ENCODE measurements at places on chromosomes 7 and 10. TPM values are rescaled to one million over a fixed set of nuclear protein-coding genes. Genes with fewer than 3 reads are reported as not detected.

GRCh38 chr7:108007762-108008161 is 4.8 kb upstream of the LAMB1 start:
- no peaks in the 10 kb centered on the region for H3K36me3 ChIP-seq
- no peaks in the 10 kb centered on the region for H3K27me3 ChIP-seq
- no peak overlapping the region for H3K27ac ChIP-seq
- no peak overlapping the region for H3K4me3 ChIP-seq
- no peak for DNase-seq
- no peaks in the 10 kb centered on the region for H3K4me1 ChIP-seq

- no peak overlapping the region for H3K27ac ChIP-seq
- no peaks in the 10 kb centered on the region for H3K4me1 ChIP-seq
- H3K4me3 ChIP-seq = no peak overlapping the region
- no peak for DNase-seq
- H3K27me3 ChIP-seq = no peaks in the 10 kb centered on the region
- no peaks in the 10 kb centered on the region for H3K36me3 ChIP-seq
These were observed 25.4 kb upstream of the PRKAG2 start for GRCh38 chr7:151902311-151902710.

DNA sequence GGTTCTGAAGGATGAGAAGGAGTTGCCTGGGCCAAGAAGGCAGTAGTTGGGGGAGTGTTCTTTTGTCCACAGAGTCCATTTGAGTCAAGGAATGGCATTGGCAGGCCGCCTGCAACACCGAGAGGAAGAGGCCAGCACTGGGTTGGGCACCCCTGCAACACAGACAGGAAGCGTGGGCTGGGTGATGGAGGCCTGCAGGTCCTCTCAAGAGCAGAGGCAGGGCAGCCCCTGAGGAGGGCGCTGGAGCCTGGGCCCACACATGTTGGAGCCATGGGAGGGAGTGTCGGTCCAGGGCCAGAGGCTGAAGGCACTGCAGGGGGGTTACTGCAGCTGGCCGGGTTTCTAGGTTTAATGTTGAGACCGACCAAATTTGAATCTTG is 137.3 kb downstream of the PTPN20 start:
- peak; percentile 26 for DNase-seq
- H3K27me3 ChIP-seq = no peaks in the 10 kb centered on the region
- no peak overlapping the region for H3K4me3 ChIP-seq
- no peaks in the 10 kb centered on the region for H3K4me1 ChIP-seq
- H3K27ac ChIP-seq = no peak overlapping the region

DNA sequence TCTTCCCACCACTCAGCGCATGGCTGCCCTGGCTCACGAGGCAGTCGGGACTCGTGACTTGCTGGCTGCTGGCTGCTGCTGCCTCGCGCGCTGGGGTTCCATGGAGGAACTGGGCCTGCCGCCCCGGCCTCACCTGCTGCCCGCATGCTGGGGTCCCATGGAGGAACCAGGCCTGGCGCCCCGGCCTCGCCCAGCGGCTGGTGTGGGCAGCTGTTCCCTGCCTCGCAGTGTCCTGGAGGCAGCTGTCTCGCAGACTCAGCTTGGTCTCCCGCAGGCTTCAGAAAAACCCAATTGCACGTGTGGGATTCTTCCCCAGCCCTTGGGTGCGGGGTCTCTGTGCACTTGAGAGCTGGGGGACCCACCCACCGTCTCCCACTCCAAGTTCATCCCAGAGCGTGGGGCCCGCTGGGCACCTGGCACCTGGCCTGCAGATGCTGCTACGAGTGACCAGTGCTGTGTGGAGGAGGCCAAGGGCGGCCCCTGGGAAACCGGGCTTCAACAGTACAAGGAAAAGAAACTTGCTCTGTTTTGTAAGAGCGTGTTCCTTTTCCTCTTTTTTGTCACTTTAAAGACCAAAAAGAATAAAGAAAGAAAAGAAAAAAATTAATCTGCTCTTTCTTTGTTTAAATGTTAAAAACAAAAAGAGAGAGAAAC is 20.4 kb downstream of the PWWP2B start:
- no peak overlapping the region for H3K4me3 ChIP-seq
- H3K27ac ChIP-seq = no peak overlapping the region
- H3K4me1 ChIP-seq = peaks cover 63% of the 10 kb centered on the region
- no peaks in the 10 kb centered on the region for H3K36me3 ChIP-seq
- no peak for DNase-seq

FIS1 gene
- total RNA-seq = 239 TPM

DNA sequence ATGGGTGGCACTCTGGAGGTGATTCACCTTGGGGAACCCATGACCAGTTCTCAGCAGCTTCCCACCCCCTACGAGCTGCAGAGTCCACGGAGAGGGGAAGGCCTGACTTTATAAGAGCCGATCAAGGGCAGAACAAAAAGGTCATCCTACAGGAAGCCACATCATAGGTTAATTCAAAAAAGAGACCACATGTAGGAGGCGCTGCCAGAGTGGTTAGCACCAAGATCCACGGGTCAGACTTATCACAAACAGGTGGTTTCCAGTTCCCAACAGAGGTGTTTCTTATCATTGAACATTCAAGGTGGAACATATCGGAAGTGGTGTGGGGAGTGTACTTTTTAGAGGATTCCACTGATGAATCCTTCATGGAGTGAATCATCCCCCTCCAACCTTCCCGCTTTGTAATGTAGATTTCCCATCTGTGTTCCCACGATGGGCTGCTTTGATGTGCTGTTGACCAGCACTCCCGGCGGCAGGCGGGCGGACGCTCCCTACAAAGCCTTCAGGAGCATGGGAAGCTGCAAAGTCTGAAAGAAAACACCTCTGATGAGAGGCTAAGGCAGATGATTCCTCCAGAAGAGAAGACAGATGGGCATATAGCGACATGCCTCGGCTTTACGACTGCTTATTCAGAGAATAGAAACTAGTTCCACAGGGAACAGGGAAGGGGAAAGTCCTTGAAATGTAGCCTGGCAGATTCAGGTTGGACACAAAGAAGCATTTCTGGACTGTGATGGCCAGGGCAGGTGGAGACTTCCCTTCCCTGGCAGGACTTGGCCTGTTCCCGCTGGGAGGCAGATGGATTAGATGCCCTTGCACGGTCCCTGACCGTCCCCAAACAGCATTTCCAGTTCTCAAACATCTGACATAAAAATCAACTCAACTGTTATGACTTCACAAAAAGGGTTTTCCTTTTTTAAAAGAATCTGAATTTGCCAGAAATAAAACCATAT is 66.5 kb downstream of the AFAP1L2 start:
- DNase-seq = no peak
- H3K27me3 ChIP-seq = no peaks in the 10 kb centered on the region
- no peak overlapping the region for H3K27ac ChIP-seq
- H3K4me3 ChIP-seq = no peak overlapping the region

ZNF503 gene
- total RNA-seq = 5.7 TPM

COBL gene
- 57.5 TPM for total RNA-seq

GRCh38 chr7:92778972-92779371 is 57.4 kb downstream of the CDK6 start:
- H3K4me3 ChIP-seq = no peak overlapping the region
- peak; percentile 23 for DNase-seq
- no peak overlapping the region for H3K27ac ChIP-seq
- H3K27me3 ChIP-seq = no peaks in the 10 kb centered on the region

ZNF853 gene
- total RNA-seq = 10.4 TPM

GRCh38 chr7:100434297-100435144 is 1.8 kb downstream of the PPP1R35 start:
- peak overlapping the region; percentile 94 for H3K4me3 ChIP-seq
- H3K27ac ChIP-seq = peak overlapping the region; percentile 96
- no peaks in the 10 kb centered on the region for H3K27me3 ChIP-seq
- no peak for DNase-seq

TAS2R3 gene
- total RNA-seq = 0.25 TPM

CDHR3 gene
- 0.30 TPM for total RNA-seq

DNA sequence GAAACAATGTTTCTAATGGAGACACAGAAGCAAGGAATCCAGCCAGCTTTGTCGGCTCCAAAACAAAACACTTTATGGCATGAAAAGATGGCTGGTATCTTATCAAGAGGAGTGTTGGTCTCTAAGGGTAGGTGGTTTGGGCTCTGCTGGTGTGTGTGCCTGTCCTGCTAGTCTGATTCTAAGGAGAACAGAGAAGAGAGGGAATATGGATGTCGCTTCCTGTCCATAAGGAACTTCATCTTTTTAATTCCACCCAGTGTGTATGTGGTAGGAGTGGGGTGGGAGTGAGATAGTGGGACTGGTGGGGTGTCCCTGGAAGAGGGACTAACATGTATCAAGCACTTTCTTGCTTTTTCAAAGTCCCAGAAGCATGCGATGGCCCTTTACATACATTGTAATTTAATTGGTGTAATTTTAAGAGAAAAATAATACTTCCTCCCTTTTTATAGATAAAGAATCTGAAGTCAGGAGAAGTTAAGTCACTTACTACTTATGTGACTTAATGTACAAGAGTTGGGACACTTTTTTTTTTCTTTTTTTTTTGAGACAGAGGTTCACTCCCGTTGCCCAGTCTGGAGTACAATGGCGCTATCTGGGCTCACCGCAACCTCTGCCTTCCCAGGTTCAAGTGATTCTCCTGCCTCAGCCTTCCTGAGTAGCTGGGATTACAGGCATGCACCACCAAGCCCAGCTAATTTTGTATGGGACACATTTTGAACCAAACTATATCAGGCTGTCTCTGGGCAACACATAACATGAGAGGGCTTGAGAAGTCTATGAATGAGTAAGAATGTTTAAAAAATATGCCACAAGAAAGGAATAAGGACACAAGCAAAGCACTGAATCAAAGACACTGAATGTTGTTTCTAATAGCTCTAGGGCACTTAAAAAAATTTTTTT is 18.8 kb downstream of the NT5C3A start:
- H3K27ac ChIP-seq = peak overlapping the region; percentile 83
- peak overlapping the region; percentile 76 for H3K4me3 ChIP-seq
- H3K36me3 ChIP-seq = no peaks in the 10 kb centered on the region
- no peaks in the 10 kb centered on the region for H3K27me3 ChIP-seq
- H3K4me1 ChIP-seq = peaks cover 34% of the 10 kb centered on the region

DNA sequence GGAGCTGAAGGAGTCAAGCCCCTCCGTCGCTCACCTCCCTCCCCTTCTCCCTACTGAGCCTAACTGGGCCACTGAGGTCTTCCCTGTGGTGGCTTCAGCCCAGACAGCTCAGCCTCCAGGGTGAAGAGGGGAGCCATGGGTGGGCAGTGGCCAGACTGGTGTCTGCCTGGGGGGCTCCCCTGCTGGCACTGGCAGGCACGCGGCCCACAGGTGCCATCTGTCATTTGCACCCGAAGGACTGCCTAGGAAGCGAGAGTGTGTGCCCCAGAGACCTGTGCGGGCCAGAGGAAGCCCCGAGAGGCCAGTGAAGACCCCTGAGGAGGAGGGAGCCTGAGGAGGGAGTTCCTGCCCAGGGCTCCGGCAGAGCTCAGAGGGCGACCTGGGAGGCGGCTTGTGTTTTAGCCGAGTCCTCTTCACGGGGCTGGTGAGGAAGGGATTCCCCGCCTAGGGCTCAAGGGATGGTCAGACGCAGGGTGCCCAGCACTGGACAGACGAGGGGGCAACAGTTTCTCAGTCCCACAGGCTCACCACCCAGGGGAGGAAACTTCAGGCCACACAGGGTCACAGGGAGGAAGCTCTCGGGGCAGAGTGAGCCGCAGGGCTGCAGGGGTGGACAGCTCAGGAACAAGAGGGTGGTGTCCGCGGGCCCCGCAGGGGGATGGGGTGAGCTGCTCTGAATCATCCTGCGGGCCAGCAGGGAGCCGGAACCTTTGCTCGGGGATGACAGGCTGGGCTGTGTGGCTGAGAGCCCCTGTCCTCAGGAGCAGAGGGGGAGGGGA is 76.2 kb upstream of the PPP2R2D start:
- H3K27ac ChIP-seq = no peak overlapping the region
- H3K27me3 ChIP-seq = peaks cover 12% of the 10 kb centered on the region
- peak; percentile 44 for DNase-seq
- H3K36me3 ChIP-seq = no peaks in the 10 kb centered on the region
- H3K4me1 ChIP-seq = no peaks in the 10 kb centered on the region

GRCh38 chr7:96337519-96337918 is 15.6 kb upstream of the SLC25A13 start:
- H3K4me1 ChIP-seq = no peaks in the 10 kb centered on the region
- H3K4me3 ChIP-seq = no peak overlapping the region
- no peak for DNase-seq

- H3K4me1 ChIP-seq = peaks cover 16% of the 10 kb centered on the region
- no peaks in the 10 kb centered on the region for H3K36me3 ChIP-seq
- peak; percentile 64 for DNase-seq
- H3K27me3 ChIP-seq = no peaks in the 10 kb centered on the region
These were observed 170.0 kb downstream of the PRKCQ start for GRCh38 chr10:6409971-6410643.

SPDYE9 gene
- not detected for total RNA-seq

- no peaks in the 10 kb centered on the region for H3K36me3 ChIP-seq
- DNase-seq = no peak
- no peak overlapping the region for H3K4me3 ChIP-seq
- no peaks in the 10 kb centered on the region for H3K27me3 ChIP-seq
These were observed 184.2 kb upstream of the TMEM196 start for GRCh38 chr7:19957664-19958063.

SLC16A9 gene
- 0.84 TPM for total RNA-seq

GRCh38 chr7:79548727-79549126 is 95.3 kb upstream of the MAGI2 start:
- no peak for DNase-seq
- H3K27me3 ChIP-seq = no peaks in the 10 kb centered on the region
- H3K27ac ChIP-seq = no peak overlapping the region
- no peaks in the 10 kb centered on the region for H3K4me1 ChIP-seq
- H3K4me3 ChIP-seq = no peak overlapping the region
- no peaks in the 10 kb centered on the region for H3K36me3 ChIP-seq

GRCh38 chr10:128116851-128117615 is 9.2 kb downstream of the MKI67 start:
- H3K36me3 ChIP-seq = no peaks in the 10 kb centered on the region
- H3K4me3 ChIP-seq = no peak overlapping the region
- no peaks in the 10 kb centered on the region for H3K27me3 ChIP-seq
- no peak for DNase-seq
- H3K27ac ChIP-seq = no peak overlapping the region

GRCh38 chr10:88730864-88731263 is 24.8 kb downstream of the LIPK start:
- no peaks in the 10 kb centered on the region for H3K27me3 ChIP-seq
- H3K27ac ChIP-seq = no peak overlapping the region
- no peaks in the 10 kb centered on the region for H3K36me3 ChIP-seq
- no peaks in the 10 kb centered on the region for H3K4me1 ChIP-seq
- no peak for DNase-seq

DNA sequence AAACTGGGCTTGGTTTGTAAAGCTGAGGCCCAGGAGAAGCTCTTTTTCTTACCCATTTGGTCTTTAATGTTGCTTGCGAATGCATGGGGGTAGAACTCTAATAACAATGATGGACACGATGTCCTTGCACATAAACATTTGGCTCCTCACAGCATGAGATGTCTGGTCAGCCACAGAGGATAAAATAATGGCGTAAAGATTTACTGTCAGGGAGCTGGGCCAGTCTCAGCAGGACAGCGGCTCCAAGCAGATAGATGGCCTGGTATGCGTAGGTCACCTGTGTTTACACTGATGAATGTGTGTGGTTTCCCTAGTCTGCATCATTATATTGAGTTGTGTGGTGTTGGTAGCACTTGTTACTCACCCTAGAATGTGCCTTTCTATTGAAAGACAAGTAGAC is 537.4 kb downstream of the CNTNAP2 start:
- H3K4me3 ChIP-seq = no peak overlapping the region
- DNase-seq = no peak
- no peaks in the 10 kb centered on the region for H3K4me1 ChIP-seq
- H3K27ac ChIP-seq = no peak overlapping the region
- no peaks in the 10 kb centered on the region for H3K27me3 ChIP-seq
- no peaks in the 10 kb centered on the region for H3K36me3 ChIP-seq

ANXA8 gene
- 0.17 TPM for total RNA-seq

Measured in psoas muscle (tissue), 8 donors.